SJCRH30 (cell line): ENCODE measurements at places on chromosomes 1 and 21. TPM values are rescaled to one million over a fixed set of nuclear protein-coding genes. Genes with fewer than 3 reads are reported as not detected.

SLC5A3 gene
- total RNA-seq: 7.9 and 9.4 TPM in 2 replicates

FCRL5 gene
- total RNA-seq: 0.02 TPM in 1 of 2 replicates, not detected in the other

HCRTR1 gene
- total RNA-seq: not detected in 2 replicates

SAMD13 gene
- total RNA-seq: 2.4 and 3.9 TPM in 2 replicates

CNKSR1 gene
- 1.2 and 2.6 TPM in 2 replicates for total RNA-seq

MPZ gene
- 0.71 and 1.1 TPM in 2 replicates for total RNA-seq

PRPF38B gene
- total RNA-seq: 30.9 and 43.5 TPM in 2 replicates

OR10X1 gene
- not detected in 2 replicates for total RNA-seq

NLRP3 gene
- 0.05 and 0.36 TPM in 2 replicates for total RNA-seq

LAD1 gene
- 1.1 and 2.9 TPM in 2 replicates for total RNA-seq

LAMC2 gene
- total RNA-seq: 0.05 and 0.08 TPM in 2 replicates

DNASE2B gene
- not detected in 2 replicates for total RNA-seq

LEMD1 gene
- total RNA-seq: 1.5 and 1.7 TPM in 2 replicates

MYOG gene
- 525 and 538 TPM in 2 replicates for total RNA-seq

LINGO4 gene
- not detected in 2 replicates for total RNA-seq

AMIGO1 gene
- 0.58 and 0.59 TPM in 2 replicates for total RNA-seq
